T-helper 9 cell (primary cell): ENCODE measurements at places on chromosomes 1 and 21.
A peak's percentile ranks its signal among the peaks of the same experiment; 100 is the strongest.

- DNase-seq: no peak
These were observed 242.3 kb downstream of the LMX1A start for GRCh38 chr1:165114022-165114888.

DNA sequence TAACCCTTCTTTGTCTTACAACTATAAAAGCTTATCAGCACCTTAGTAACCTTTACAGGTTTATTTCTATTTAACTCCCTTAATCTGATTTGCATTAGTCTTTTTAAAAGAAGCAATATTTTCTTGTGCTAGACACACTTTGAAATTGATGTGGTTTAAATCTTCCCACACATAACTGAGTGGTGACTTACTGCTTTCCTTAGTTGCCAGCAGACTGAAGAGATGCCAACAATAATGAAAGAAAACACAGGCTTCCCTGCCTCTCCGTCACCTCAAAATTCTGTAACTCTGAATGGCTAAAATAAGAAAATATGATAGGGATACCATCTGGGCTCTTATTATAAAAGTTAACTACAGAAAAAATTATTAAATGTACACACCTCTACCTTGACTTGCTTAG lies 196.8 kb downstream of the PTBP2 start:
- no peak for DNase-seq

- peak; percentile 45 for DNase-seq
These were observed 6.3 kb downstream of the TMEM234 start for GRCh38 chr1:32215629-32216480.

DNA sequence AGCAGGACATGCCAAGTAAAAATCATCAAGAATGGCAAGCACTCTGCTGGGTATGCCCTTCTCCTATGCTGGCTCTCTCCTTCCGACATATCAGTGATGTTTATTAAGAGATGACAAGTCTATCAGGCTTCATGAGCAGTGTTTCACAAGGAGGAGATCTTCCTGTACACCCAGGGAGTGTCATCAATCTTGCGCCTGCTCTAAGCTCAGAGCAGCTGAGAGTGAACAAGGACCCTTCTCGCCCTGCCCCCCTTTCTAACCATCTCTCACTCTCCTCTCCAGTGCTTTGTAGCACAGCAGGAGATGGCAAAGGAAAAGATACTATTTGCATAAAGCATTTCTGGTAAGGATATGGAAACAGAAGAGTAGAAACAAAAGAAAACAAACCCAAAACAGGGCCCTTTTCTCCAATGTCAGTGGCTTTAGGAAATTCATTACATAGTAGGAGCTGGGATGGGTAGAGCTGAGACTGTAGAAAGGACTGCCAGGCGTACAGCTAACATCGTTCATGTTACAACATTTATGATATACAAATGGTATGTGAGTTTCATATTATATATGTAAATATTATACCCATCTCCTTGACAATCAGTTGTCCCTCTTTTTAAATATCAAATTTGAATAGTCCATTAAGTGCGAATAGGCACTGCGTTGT lies 201.7 kb downstream of the NUF2 start:
- no peak for DNase-seq

- no peak for DNase-seq
These were observed 359.1 kb downstream of the S1PR1 start for GRCh38 chr1:101595881-101596374.

- DNase-seq: no peak
These were observed 187.1 kb downstream of the CAMTA1 start for GRCh38 chr1:6972399-6972798.

GRCh38 chr1:200386416-200386815 lies 23.4 kb downstream of the ZNF281 start:
- DNase-seq: no peak

- no peak for DNase-seq
These were observed 30.5 kb downstream of the ENO1 start for GRCh38 chr1:8847990-8848389.

DNA sequence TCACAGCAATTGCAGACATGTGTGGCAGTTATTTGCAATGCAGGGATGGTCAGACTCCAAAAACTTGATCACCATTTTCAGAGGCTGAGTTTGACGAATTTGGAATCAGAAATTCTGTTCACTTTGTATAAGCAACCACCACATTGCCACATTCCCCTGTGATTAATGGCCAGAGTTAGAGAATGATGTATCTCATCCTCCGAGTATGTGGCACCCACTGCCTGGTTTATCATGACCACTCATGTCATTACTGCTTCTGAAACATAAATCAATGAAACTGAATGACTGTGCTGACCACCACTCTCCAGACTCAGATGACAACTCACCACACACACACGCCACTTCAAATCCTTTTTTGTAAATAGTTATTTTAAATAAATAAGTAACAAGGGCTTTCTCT lies 66.6 kb upstream of the CACHD1 start:
- DNase-seq: no peak

- no peak for DNase-seq
These were observed 26.6 kb downstream of the MAP3K7CL start for GRCh38 chr21:29157080-29157479.

DNA sequence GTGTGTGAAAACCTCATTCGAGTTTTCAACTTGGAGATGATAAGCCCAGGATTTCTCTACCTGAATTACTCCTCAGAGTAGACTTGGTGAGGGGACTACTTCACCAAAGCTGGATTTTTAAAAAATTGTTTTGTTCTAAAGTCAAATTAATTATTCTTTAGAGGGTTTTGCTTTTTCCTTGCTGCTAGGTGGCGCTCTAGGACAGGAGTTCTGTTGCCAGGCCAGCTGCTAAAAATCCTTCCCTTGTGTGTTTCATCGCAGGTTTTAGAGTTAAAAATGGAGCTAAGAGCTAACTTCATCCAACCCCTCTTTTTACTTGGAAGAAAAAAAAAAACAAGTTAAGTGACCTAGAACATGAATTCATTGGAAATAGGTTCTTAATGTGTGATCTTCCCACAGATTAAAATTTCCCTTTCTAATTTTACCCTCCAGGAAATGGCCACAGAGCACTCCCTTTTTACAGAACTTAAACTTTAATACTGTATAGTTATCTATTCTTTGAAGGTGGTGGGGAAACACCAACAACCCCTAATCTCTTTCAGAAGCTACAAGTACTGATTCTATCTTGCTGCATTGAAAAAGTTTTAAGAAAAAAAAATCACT lies 36.7 kb upstream of the FAM163A start:
- peak; percentile 47 for DNase-seq

GRCh38 chr21:28540514-28540913 lies 452.2 kb downstream of the LTN1 start:
- DNase-seq: no peak

DNA sequence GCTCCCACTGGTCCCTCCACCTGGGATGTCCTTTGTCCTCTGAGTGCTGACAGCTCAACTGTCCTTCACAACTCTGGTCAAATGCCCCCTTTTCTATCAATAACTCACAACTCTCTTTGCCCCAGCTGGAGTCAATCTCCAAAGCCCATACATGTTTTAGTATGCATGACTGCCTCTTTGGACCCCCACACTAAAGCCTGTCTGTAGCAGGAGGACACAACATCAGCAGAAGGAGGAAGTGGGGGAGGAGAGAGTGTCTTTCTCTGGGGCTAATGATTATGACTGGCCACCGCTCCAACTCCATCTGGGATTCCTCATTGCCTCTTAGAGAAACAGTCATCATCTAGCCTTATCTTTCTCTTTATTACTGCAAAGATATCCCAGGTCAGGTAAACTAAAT lies 186.6 kb upstream of the FGGY start:
- DNase-seq: no peak

DNA sequence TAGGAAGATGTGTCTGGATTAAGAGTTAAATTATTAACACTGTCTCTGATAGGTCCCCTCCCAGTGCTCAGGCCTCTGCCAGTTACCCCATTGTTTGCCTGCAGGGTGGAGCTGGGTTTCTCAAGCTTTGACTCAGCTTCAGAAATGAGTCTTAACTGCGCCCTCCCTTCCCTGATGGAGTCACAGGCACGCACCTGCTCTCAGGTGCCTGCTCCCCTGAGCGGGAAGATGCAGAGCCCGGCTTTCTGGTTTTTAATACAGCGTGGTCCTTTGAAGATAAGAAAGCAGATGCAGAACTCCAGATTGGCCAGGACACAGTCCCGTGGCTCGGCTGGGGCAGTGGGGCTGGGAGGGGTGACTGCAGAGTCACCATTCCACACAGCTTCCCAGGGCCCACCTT lies 3.2 kb upstream of the SPRR4 start:
- DNase-seq: no peak

DNA sequence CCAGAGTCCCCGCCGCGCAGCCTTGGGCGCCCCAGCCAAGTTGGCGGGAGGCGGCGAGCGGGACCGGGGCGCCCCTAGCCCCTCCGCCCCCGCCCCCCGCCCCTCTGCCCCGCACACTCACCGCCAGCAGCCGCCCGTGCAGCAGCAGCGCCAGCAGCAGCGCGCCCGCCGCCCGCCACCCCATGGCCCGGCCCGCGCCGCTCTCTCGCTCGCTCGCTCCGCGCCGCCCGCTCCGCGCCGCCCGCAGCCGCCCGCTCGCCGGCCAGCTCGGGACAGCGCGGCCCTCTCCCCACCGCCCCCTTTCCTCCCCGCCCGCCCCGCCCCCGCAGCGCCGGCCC lies at the start of gene HSPG2:
HSPG2 (minus strand) TSS at position 277 of the 338 bp plus-strand sequence; CDS start at position 184, 93 bp downstream.
- DNase-seq: no peak

- no peak for DNase-seq
These were observed 16.0 kb downstream of the ANGPTL3 start for GRCh38 chr1:62613325-62613727.

DNA sequence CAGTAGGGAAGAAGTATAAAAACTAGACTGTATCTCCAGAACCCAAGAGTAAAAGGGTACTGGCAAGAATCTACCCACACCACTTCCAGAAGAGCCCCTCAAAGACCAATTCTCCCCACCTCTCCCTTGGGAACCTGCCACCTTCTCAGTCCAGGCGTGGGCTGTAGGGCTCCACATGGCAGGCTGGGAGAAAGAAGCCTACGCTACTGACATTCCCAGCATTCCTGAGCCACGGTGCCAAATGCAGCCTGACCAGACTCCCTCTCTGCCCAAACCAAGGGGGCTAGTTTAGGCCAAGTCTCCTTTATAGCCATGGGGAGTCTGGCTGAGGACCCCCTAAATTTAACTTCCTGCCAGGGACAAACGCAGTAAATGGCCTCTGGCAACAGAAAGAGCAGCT lies 2.0 kb downstream of the UBE2Q1 start:
- no peak for DNase-seq

DNA sequence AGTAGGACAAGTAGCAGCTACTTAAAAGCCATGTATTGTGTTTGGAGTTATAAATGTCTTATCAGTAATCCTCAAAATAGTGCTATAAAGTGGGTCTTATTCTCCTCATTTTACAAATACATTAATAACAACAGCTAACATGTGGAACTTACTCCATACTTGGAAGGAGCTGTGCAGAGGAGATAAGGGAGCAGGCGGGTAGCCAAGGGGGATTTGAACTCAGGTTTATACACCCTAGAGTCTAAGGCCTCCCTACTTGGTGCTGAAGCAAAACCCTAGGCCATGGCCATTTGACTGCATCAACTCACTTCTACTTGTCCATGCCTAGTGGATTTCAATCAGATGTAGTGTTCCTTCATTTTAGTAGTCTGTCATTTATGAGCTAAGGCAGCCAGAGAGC lies 72.1 kb downstream of the LMO4 start:
- DNase-seq: no peak

GRCh38 chr21:45592208-45592619 lies 50.0 kb upstream of the SLC19A1 start:
- DNase-seq: peak; percentile 32

DNA sequence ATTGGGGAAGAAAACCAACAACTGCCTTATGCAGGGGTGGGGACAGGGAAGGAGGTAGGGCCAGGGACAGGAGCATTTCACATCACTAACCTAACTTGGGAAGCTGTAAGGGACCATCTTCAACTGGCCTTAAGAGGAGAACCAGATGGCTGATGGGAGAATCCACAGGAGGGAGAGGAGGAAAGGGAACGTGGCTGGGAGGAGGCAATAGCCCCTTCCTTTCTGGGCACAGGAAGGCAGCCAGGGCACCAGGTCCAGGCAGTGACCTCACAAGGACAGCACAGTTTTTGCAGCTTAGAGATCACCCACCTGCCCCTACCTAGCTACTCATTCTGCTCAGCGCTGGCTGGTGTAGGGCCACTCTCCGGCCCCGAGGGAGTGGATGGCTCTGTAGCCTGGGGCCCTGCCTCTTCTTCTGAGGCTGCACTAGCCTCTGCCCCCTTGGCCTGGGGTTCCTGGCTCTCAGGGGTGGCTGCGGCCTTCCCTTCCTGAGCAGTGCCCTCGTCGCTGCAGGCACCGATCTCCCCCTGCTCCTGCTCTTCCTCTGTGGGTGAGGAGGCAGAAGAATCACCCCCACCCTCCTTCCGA lies 1.7 kb downstream of the MARCKSL1 start:
- no peak for DNase-seq

- no peak for DNase-seq
These were observed 28.5 kb upstream of the RNF2 start for GRCh38 chr1:185016880-185017279.

DNA sequence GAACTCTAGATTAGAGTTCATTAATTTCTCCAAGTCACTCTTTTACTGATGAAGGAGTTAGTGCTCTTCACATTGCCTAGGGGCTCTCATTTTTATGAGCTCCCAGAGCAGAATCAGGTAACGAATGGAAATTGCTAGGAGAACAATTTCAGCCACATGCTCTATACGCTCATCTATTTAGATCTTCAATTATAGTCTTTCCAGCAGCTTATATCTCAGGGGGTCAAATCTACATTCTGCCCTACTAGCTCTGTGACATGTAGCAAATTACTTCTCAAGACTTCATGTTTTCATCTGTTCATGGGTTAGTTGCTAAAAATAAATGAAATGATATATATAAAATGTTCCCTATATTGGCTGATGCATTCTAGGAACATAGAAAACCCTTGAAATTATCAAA lies 183.6 kb downstream of the PLPP3 start:
- no peak for DNase-seq
